ENCODE measurements at places on chromosomes 11 and 22. TPM values are rescaled to one million over a fixed set of nuclear protein-coding genes. Genes with fewer than 3 reads are reported as not detected.

The SLC5A4 gene
- 0.32 TPM for total RNA-seq

The RGL4 gene
- 0.24 TPM for total RNA-seq

The RTCB gene
- 42.9 TPM for total RNA-seq

The GPR83 gene
- total RNA-seq = 0.05 TPM

The OR51B5 gene
- 0.51 TPM for total RNA-seq

The ADAMTS8 gene
- total RNA-seq = 0.86 TPM

The OOSP1 gene
- total RNA-seq = not detected

The C22orf31 gene
- not detected for total RNA-seq

The TMEM138 gene
- 49.2 TPM for total RNA-seq

The TTC36 gene
- not detected for total RNA-seq

The NAALAD2 gene
- total RNA-seq = 1.3 TPM

The APOA4 gene
- total RNA-seq = not detected

The CSNK2A3 gene
- 2.1 TPM for total RNA-seq

The CRELD2 gene
- 45.4 TPM for total RNA-seq

The ZNF215 gene
- total RNA-seq = 1.5 TPM

The MPEG1 gene
- 44.8 TPM for total RNA-seq

The KRTAP5-8 gene
- total RNA-seq = not detected

The CAPN5 gene
- total RNA-seq = 23.4 TPM

The KDM2A gene
- 55.3 TPM for total RNA-seq

The C11orf87 gene
- total RNA-seq = not detected

DNA sequence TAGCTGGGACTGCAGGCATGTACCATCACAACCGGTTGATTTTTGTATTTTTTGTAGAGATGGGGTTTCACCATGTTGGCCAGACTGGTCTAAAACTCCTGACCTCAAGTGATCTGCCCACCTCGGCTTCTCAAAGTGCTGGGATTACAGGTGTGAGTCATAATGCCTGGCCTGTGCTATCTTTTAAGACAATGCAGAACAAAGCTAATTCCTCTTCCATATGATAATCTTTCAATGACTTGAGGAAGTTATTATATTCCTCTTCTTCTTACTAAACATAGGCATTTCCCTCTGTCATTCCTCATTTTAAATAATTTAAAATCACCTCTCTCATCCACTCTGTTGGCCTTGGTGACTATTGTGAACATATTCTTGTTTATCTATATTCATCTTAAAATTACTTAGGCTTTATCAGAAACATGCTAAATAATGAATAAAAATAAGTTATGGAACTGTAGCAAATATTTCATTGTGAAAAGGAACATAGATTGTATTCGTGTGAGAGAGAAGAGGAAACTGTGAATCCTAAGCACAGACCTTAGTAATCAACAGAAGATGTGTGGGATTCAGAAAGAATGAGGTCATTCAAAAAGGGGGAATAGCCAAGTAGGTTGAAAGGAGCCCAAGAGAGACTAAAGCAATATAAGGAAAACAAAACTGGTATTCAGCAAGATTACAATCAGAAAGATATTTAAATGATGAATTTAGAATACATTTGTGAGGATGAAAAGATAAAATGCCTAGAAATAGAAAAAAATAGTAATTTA lies 269.4 kb downstream of the TTC28 start:
- DNase-seq = no peak

DNA sequence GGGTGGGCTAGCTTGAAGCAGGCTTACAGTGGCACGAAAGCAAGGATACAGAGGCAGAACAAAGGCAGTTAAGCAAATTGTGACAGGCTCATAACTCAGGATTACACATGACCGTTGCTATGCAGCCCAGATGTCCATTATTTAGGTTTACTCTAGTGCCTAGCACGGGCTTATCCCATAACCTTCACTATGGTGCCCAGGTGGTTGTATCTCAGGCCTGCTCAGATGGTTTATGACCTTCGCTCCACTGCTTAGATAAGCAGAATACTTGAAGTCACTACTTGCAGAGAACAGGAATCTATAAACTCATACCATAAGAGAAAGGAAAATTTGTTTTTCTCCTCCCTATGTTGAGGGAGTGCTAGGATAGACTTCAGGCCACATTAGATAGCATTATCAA lies 9.0 kb downstream of the OR6M1 start:
- no peak for DNase-seq

DNA sequence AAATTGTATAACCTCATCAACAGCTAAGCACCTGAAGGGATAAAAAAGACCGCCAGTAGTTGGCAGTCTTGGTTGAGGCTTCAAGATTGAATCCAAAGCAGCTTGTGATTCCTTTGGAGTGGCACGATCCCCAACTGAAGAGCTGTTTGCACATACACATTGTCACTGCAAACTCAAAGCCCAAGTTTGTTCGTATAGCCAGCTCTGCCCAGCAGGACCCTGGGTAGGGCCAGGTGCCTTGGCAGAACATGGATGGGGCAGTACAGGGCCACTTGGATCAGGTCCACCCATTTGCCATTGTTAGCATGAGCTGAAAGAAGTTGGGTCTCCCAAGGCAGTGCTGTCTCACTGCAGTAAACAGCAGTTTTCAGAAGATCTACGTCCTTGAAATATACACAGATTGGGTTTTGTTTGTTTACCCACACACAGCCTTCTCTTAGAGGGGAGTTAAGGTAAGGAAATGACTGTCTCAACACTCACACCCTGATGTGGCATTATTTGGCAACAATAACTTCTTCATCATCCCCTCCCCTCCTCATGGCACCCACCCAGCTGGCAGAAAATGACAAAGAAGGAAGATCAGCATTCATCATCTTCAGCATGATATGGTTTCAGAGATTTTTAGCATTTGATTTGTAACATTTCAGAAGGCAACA lies 132.9 kb downstream of the COMMD9 start:
- no peak for DNase-seq

GRCh38 chr11:304915-305843 lies 2.4 kb upstream of the IFITM2 start:
- DNase-seq = peak; percentile 86

DNA sequence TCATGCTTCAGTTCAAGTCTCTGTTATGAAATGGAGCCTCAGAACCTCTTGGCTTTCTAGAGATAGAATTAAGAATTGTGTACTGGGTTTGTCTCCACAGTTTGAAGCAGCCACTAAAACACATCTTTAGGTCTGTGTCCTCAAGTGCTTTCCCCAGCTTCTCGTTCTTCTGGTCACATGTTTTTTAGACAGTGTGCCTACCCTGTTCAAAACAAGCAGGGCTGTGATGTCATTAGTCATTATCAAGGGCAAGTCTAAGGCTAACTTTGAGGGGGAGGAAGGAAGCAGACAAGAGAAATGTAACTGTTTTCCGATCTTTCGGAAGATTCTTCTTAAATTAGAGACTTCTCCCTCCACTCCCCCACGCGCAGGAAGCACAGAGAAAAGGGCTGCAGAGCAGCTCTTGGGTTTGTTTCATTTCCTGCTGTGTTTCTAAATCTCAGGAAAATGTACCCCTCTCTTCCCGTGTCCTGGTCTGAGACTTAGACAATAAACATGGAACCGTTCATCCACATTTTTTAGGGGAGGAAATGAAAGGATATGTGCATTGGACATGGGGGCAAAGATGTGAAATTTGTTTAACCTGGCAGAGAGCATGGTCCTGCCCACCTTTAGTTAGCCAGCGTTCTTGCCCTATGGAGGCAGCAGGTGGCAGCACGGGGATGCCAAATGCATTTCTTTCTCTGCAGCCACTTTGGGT lies 3.1 kb downstream of the AKIP1 start:
- no peak for DNase-seq

- no peak for DNase-seq
These were observed 51.5 kb downstream of the INSC start for GRCh38 chr11:15166204-15166603.

- DNase-seq = no peak
These were observed 569 bp upstream of the YPEL1 start for GRCh38 chr22:21736084-21736642.

GRCh38 chr11:110452720-110453119 lies 23.0 kb downstream of the FDX1 start:
- no peak for DNase-seq

DNA sequence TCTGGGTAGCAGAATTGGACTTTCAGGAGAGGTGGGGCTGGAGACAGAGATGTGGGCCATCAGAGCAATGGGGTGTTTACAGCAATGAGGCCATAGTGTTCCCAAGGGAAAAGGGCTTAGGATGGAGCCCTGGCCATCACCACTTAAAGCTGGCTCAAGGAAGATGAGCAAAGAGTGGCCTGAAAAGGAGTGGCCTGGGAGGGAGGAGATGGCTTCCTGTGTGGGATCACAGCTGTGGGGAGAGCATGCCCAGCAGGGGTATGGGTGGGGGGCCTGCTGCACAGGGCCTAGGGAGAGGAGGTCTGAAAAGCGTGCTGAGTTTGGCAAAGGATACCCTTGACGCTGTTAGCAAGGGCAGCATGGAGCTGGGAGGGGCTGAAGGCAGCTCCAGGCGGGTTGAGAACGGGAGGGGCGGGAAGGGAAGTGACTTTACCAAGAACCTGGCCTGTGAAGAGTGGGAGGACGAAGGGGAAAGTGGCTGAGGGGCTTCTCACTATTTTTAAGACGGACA lies 13.9 kb downstream of the LRRC32 start:
- peak; percentile 78 for DNase-seq

DNA sequence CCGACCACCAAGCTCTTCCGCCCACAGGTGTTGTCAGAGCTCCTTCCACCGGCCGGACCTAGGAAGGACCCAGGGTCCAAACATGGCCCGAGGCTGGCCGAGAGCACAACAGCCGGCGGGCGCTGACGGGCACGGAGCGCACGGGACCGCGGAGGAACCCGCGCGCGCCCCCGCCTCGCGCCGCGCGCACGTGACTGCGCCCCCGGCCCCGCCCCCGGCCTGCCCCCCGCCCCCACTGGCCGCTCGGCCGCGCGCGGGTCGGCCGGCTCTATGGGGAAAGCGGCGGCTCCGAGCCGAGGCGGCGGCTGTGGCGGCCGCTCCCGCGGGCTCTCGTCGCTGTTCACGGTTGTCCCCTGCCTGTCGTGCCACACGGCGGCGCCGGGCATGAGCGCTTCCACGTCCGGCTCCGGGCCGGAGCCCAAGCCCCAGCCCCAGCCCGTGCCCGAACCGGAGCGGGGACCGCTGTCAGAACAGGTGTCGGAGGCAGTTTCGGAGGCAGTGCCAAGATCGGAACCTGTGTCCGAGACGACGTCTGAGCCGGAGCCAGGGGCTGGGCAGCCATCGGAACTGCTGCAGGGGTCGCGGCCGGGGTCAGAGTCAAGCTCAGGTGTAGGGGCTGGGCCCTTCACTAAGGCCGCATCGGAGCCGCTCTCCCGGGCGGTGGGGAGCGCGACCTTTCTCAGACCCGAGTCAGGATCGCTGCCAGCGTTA lies at the start of gene OSBP2:
Gene OSBP2, plus strand, starts transcription at position 235 of the 711 bp plus-strand sequence. Its CDS starts 36 bp downstream, at position 271.
- DNase-seq = peak; percentile 81

GRCh38 chr11:57410287-57410686 lies 16.6 kb downstream of the SLC43A3 start:
- no peak for DNase-seq

DNA sequence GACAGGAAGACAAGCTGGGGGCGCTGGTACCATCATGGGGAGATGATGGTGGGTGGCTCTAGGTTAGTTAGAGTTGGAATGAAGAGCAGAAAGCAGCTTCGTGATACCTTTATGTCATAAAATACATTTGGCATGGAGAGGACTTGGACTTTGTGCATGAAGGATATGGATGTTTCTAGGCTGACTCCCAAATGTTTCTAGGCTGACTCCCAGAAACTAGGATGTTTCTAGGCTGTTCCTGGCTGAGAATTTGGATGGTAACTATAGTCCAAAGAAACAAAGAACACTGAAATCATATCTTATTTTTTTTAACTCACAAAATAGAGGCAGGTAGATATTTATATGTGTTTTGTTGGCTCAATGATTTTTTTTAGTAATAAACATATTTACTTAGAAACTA lies 89.4 kb upstream of the VPREB1 start:
- no peak for DNase-seq

GRCh38 chr11:33787076-33787475 lies 12.8 kb upstream of the FBXO3 start:
- DNase-seq = no peak

- no peak for DNase-seq
These were observed 58.2 kb downstream of the PRCP start for GRCh38 chr11:82842019-82842418.

GRCh38 chr11:8092587-8093424 lies 11.8 kb downstream of the TUB start:
- DNase-seq = no peak

- DNase-seq = no peak
These were observed 223.2 kb downstream of the BLID start for GRCh38 chr11:121892863-121893262.

- DNase-seq = peak; percentile 84
These were observed 758 bp downstream of the MCAM start for GRCh38 chr11:119316016-119316728.

DNA sequence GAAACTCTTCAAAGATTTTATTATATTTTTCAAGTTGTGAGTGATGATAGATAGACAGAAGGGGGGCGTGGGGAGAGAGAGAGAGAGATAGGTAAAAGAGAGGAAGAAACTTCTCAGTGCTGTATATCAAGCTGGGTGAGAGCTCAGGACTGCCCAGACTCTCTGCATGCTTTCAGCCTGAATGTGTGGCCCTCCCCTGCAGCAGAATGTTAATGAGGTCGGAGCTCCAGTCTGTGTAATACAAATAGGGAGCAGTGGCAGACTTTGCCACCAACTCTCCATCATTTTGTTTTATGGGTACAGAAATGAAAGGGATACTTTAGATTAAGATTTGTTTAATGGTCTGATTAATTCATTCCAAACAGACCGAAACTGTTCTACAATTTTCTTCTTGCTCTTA lies 752.8 kb downstream of the OPCML start:
- no peak for DNase-seq

DNA sequence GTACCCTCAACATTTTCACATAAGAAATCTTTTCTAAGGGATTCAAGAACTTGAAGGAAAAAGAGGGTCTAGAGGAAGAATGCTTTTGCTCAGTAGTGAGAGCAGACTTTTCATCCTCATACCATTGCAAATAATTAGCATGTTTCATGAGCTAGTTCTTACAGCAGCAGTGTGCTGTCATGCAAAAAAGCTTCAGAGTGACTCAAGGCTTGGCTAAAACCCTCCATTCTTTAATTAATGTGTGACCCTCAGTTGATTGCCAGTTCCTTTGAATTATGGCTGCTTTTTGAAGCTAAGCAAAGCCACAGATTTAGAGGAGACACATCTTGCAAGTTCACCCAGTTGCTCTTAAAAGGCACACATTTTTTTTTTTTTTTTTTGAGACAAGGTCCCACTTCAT lies 36.6 kb upstream of the PCF11 start:
- DNase-seq = no peak

Measured in posterior vena cava (tissue), 2 donors.